ENCODE measurements at places on chromosomes 16 and 17.
A peak's percentile ranks its signal among the peaks of the same experiment; 100 is the strongest.

- no peaks in the 10 kb centered on the region for H3K27me3 ChIP-seq
- H3K4me3 ChIP-seq, result no peak overlapping the region
- H3K4me1 ChIP-seq, result peaks cover 12% of the 10 kb centered on the region
- no peaks in the 10 kb centered on the region for H3K36me3 ChIP-seq
- DNase-seq, result no peak
Measured at GRCh38 chr16:82187829-82188228, 17.8 kb upstream of the MPHOSPH6 start.

DNA sequence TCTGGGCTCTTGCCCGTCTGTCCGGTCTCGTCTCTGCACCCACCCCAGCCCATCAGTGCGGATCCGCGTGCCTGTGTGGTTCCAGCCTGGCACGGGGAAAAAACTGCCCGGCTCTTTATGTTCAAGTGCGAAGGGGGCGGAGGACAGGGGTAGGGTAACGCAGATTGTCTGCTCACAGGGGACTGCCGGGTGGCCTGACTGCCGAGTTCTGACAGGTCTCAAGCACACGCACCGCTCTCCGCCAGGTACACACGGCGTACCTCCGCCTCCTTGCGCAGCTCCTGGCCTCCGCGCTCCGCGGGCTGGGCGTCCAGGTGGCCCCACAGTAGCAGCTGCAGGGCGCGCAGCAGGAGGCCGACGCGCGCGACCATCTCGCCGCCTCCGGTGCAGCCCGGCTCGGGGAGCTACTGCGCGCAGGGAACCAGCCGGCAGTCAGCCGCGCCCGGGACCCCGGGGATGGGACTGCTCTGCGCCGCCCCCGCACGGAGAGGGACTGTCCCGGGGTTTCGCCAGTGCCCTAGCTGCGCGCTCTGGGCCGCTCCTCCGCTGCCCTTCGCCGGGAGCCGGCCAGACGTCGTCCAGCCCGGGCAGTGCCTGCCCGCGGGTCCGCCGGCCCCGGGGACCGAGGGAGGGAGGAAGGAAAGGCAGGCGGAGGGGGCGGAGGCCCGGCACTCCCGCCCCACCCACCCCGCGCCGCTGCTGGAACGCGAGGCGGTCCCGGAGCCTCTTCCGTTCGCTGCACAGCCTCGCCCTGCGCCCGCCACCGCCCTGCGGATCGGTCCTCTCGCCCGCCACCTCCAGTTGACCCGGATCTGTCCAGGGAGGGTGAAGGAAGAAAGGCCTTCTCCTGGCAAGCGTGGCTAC lies at the start of gene MMP28:
MMP28 (minus strand) TSS at position 635 of the 864 bp plus-strand sequence; CDS start at position 371, 264 bp downstream.
- H3K27me3 ChIP-seq, result peaks cover 23% of the 10 kb centered on the region
- H3K4me3 ChIP-seq, result peak within 1 kb of the TSS; percentile 67
- H3K27ac ChIP-seq, result no peak within 1 kb of the TSS
- no peaks in the 10 kb centered on the region for H3K36me3 ChIP-seq
- peaks cover 14% of the 10 kb centered on the region for H3K4me1 ChIP-seq

- H3K4me3 ChIP-seq, result no peak overlapping the region
- H3K27me3 ChIP-seq, result peaks cover 12% of the 10 kb centered on the region
- H3K27ac ChIP-seq, result peak overlapping the region; percentile 46
- no peak for DNase-seq
- peaks cover 37% of the 10 kb centered on the region for H3K4me1 ChIP-seq
- H3K36me3 ChIP-seq, result peaks cover 3% of the 10 kb centered on the region
Measured at GRCh38 chr17:16442141-16442540, 26.8 kb downstream of the TRPV2 start.

DNA sequence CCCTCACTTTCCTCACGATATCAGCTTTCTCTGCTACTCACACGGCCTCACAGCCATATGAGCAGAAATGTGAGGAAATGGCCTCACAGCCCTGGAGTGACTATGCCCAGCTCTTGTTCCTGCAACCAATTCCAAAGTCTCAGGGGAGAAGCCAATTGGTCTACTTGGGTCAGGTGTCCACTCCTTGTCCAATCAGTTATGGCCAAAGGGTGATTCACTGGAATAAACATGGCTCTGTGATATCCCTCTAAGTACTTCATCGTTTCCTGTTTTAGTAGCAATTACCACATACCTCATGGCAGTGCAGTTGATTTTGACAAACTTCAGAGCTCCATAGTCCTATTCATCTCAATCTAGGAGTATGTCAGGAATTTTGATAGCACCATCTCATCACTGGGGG lies 195.4 kb downstream of the KATNIP start:
- H3K27me3 ChIP-seq, result no peaks in the 10 kb centered on the region
- peaks cover 5% of the 10 kb centered on the region for H3K36me3 ChIP-seq
- peaks cover 11% of the 10 kb centered on the region for H3K4me1 ChIP-seq
- no peak for DNase-seq

- H3K4me1 ChIP-seq, result peaks cover 24% of the 10 kb centered on the region
- peaks cover 11% of the 10 kb centered on the region for H3K36me3 ChIP-seq
- peak overlapping the region; percentile 48 for H3K4me3 ChIP-seq
- peak overlapping the region; percentile 84 for H3K27ac ChIP-seq
Measured at GRCh38 chr16:89556750-89557689, 3.5 kb upstream of the RPL13 start.

DNA sequence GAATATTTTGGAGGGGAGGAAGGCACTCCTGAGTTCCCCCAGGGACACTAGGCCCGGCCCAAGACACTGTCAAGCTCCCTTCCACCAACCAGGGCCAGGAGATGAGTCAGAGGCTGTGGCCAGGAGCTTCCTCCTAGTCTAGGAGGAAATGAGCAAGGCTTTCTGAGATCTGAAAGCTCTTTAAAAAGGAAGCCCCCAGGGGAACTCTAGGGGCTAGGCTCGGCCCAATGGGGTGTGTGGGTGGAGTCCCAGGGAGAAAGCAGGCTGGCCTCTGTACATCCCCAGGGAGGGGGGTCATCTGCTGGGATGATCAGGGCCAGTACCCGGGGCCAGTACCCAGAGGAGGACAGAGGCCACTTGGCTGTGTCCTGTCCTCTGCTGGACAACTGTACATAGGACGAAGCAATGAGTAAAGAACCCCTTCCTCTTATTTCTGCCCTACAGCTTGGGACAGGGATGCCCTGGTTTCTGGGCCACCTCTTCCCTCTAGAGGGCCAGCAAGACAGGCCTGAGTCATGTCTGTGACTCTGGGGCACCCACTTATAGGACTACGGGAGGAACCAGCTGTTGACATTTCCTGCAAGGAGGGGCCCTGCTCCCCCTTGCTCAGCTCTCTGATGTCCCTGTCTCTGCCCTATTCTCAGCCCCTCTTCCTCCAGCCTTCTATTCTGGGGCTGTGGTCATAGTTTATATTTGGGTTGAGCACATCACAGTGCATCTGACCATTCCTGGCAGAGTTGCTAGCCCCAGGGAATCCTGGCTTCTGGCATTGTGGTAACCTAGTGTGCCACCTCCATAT lies 2.7 kb downstream of the FHOD1 start:
- peak overlapping the region; percentile 95 for H3K4me3 ChIP-seq
- peak overlapping the region; percentile 88 for H3K27ac ChIP-seq
- H3K36me3 ChIP-seq, result no peaks in the 10 kb centered on the region
- peaks cover 52% of the 10 kb centered on the region for H3K4me1 ChIP-seq

DNA sequence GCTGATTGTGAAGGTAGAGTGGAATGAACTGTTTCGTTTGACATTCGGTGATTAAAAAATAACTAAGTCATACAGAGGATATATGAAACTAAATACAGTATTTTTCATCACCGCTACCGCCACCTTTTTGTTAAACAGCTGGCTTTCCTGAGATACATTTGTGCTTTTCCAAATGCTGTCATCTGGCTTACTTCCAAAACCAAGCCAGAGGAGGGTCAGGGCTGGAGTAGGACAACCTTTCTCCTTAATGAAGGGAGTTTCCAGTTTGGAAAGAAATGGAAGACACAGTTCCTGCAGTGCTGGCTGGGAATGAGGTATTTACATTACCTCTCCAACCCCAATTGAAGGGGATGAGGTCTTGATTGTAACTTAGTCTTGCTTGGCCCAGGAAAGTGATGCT lies 3.2 kb downstream of the TNRC6C start:
- H3K27ac ChIP-seq, result no peak overlapping the region
- H3K36me3 ChIP-seq, result no peaks in the 10 kb centered on the region
- H3K27me3 ChIP-seq, result peaks cover 22% of the 10 kb centered on the region
- H3K4me3 ChIP-seq, result peak overlapping the region; percentile 38

DNA sequence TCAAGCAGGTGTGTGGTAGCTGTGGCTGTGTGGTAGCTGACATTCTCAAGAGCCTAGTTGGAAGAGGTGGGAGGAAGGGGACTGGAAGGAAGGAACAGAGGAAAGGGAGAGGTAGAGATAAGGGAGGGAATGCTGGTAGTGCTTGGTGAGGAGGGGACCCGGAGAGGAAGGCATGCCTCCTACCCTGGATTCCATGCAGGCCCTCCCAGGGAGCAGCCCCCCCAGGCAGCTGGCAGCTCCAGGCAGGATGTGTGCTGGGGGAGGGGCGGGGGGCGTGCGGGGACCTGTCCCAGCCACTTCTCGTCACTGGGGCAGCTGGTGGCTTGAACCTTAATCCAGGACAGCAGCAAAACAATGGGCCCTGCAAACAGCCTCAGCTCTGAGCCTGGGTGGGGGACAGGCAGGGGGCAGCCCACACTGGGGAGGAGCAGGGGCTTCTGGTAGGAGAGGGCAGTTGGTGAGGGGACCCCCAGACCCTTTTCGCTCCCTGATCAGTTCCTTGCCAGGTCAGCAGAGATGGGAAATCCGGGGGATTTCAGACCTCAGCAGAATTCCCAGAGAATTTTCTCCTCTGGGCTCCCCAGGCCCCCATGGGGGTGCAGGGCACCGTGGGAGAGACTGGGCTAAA lies 27.1 kb downstream of the ARHGAP23 start:
- no peak overlapping the region for H3K27ac ChIP-seq
- no peak for DNase-seq
- peaks cover 14% of the 10 kb centered on the region for H3K4me1 ChIP-seq
- H3K36me3 ChIP-seq, result no peaks in the 10 kb centered on the region
- H3K27me3 ChIP-seq, result peaks cover 8% of the 10 kb centered on the region
- H3K4me3 ChIP-seq, result no peak overlapping the region

GRCh38 chr17:76441686-76442340 lies 11.1 kb downstream of the UBE2O start:
- no peaks in the 10 kb centered on the region for H3K27me3 ChIP-seq
- peaks cover 4% of the 10 kb centered on the region for H3K36me3 ChIP-seq
- peaks cover 77% of the 10 kb centered on the region for H3K4me1 ChIP-seq
- H3K27ac ChIP-seq, result peak overlapping the region; percentile 70
- no peak overlapping the region for H3K4me3 ChIP-seq

DNA sequence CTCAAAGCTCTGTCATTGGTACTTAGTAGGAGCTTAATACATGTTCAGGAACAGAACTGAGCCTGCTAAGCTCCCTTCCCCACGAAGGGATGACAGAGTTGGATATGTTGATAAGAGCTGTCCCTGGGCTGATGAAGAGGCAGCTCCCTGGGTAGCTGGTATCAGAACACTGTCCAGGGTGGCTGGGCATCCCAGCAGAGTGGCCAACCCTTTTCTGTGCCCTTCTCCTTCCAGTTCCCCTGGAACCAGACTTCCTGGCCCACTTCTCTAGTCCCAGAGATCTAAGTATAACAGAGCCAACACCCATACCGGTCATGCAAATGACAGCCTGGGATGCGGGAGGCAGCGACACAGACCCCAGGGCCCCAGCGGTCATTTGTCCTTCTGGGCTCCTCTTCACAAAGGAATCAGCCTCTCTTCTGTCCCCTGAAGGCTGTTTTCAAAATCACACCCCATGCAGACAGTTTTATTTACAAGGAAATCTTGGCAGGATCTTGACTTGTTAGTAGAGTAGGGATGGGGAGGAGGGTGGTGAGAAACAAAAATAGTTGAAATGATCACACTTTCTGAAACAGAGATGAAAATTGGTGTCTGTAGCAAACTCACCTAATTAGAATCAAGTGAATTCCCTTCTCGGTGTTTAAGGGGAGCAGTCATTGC lies 1.4 kb upstream of the RHBDL3 start:
- peaks cover 17% of the 10 kb centered on the region for H3K4me1 ChIP-seq
- H3K27me3 ChIP-seq, result peaks cover 32% of the 10 kb centered on the region
- no peak overlapping the region for H3K27ac ChIP-seq
- H3K4me3 ChIP-seq, result peak overlapping the region; percentile 79

- H3K36me3 ChIP-seq, result no peaks in the 10 kb centered on the region
- no peaks in the 10 kb centered on the region for H3K4me1 ChIP-seq
- H3K27ac ChIP-seq, result no peak overlapping the region
Measured at GRCh38 chr16:76081967-76082366, 195.2 kb upstream of the CNTNAP4 start.

DNA sequence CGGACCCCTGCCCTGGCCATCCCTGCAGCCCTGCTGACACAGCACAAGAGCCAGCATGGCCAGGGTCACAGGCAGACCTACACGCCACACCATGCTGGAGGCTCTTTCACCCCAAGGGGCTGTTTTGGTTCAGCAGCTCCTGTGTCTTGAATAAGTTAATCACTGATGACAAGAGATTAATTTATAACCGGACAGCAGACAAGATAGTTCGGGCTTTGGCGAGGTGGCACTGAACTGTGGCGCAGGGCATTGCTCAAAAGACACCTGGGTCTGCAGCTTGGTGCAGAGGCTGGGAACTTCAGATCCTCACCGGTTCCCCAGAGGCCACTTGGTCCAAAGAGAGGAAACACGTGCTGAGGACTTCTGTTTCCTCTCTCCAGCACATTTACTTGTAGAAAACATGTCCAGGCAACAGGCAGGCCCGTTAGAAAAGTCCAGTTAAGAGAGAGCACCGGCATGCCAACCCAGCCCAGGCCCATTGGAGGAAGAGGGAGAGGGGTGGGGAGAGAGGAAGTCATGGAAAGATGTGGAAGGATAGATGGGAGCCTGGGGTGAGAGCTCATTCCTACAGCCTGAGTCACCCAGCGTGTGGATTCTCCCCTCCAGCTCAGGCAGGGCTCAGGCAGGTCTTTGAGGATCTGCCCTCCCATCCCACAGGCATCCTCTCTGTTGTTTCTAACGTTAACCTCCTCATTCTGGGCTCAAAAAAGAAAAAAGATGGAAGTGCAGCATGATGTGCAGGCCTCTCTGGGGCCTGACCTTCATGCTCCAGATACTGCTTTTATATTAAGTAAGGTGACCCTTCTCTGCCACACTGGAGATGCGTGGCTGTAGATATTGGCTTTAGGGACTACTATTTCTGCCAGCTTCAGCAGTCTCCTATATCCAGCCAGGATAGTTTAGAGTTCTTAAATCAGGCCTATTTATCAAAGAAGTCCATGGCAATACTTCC lies 80.0 kb upstream of the HNF1B start:
- H3K4me1 ChIP-seq, result no peaks in the 10 kb centered on the region
- H3K36me3 ChIP-seq, result no peaks in the 10 kb centered on the region
- no peak overlapping the region for H3K27ac ChIP-seq
- no peak overlapping the region for H3K4me3 ChIP-seq
- no peaks in the 10 kb centered on the region for H3K27me3 ChIP-seq
- no peak for DNase-seq

GRCh38 chr17:82536512-82537201 lies 17.1 kb downstream of the FOXK2 start:
- peaks cover 4% of the 10 kb centered on the region for H3K27me3 ChIP-seq
- H3K27ac ChIP-seq, result peak overlapping the region; percentile 80
- no peak for DNase-seq
- H3K4me3 ChIP-seq, result no peak overlapping the region
- peaks cover 49% of the 10 kb centered on the region for H3K4me1 ChIP-seq

GRCh38 chr16:57807968-57808528 lies 5.8 kb upstream of the KIFC3 start:
- peaks cover 58% of the 10 kb centered on the region for H3K4me1 ChIP-seq
- peak overlapping the region; percentile 89 for H3K27ac ChIP-seq
- peak; percentile 42 for DNase-seq
- peak overlapping the region; percentile 81 for H3K4me3 ChIP-seq
- peaks cover 7% of the 10 kb centered on the region for H3K27me3 ChIP-seq
- H3K36me3 ChIP-seq, result no peaks in the 10 kb centered on the region
